ENCODE measurements at places on chromosomes 2 and 18.

DNA sequence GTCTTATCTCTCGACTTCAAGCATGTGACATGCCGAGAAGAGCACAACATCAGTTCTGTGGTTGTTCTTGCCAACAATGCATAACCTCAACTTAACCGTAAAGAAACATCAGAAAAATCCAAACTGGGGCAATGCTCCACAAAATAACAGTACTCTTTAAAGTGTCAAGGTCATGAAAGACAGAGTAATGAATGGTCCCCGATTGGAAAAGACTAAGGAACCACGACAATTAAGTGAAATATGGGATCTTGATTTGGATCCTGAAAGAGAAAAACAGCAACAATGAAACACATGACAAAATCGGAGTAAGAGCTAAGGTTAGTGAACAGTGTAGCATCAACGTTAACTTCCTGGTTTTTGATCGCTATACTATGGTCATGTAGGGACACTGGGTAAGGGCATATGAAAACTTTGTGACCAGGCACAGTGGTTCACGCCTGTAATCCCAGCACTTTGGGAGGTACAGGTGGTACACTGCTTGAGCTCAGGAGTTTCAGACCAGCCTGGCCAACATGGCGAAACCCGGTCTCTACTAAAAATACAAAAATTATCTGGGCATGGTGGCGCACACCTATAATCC, 55.2 kb downstream of the UNC50 start:
- no peak for DNase-seq

DNA sequence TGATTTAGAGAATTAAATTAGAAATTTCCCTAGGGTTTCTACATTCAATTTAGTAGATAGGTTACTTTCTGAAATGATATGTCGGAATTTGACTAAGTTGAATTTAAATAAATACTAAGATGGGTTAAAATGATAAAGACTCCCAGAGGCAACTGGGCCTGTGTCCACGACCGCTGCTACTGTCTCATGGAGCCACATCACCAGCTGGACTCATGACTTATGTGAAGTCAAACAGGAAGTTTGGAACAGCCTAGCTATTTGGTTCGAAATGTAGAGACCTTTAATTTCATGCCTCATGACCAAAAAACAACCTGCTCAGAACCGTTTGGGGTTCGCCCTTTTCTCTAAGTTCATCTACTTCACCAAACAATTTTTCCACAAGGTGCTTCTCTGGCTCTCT, 22.2 kb downstream of the GRHL1 start:
- DNase-seq = no peak

DNA sequence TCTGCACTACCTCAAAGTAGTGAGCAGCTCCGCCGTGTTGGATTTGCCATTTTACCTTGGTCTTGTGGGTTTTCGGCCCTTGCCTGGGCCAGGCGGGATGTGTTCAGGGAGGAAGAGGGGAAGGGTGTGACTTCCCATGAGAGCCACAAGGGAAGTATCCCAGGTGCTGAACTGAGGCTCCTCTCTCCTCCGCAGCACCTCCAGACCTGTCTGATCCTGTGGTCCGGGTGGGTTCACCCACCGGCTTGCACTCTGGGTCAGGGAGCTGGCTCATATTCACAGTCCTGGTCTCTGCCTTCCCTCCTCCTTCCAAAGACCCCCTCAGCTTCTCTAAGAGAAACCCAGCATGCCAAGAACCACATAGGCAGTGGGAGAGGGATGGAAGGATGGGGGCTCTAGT, 235.8 kb downstream of the SEPTIN10 start:
- no peak for DNase-seq

- DNase-seq = no peak
Measured at GRCh38 chr2:181680937-181681811, 857 bp upstream of the NEUROD1 start.

GRCh38 chr2:227404585-227405271, 17.0 kb upstream of the SCYGR1 start:
- no peak for DNase-seq

- DNase-seq = no peak
Measured at GRCh38 chr2:99960790-99961189, 181.6 kb downstream of the AFF3 start.

DNA sequence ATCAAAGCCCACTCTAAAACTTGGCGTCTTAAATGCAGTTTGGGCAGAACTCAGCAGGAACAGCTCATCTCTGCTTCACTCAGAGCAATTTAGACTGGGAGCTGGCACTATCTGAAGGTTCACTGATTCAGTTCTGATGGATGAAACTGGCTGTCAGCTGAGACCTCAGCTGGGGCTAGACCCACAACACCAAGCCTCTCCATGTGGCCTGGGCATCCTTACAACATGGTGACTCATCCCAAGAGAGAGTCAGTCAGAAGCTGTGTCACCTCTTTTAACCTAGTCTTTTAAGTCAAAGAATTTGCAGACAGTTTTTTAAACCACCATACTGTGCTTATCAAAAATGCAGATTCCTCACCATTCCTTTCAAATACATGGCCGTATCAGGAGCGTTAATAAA, 62.6 kb upstream of the ZNF397 start:
- no peak for DNase-seq

Data from iPS DF 19.7 (cell line).